Hematopoietic multipotent progenitor cell treated with erythropoietin and hydrocortisone succinate and interleukin-3 and kit ligand, for 6 days (in vitro differentiated cells): ENCODE measurements at places on chromosomes 2 and 18.

GRCh38 chr2:25405611-25406295 lies 64.0 kb upstream of the DNMT3A start:
- DNase-seq, result peak; percentile 86

GRCh38 chr2:32787207-32787606 lies 159.4 kb downstream of the TTC27 start:
- DNase-seq, result no peak

- DNase-seq, result no peak
These were observed 138.2 kb upstream of the PXDN start for GRCh38 chr2:1882471-1882870.

- no peak for DNase-seq
These were observed 155.4 kb upstream of the LHCGR start for GRCh38 chr2:48910961-48911360.
